ENCODE measurements at places on chromosomes 1 and 21.
A peak's percentile ranks its signal among the peaks of the same experiment; 100 is the strongest.

DNA sequence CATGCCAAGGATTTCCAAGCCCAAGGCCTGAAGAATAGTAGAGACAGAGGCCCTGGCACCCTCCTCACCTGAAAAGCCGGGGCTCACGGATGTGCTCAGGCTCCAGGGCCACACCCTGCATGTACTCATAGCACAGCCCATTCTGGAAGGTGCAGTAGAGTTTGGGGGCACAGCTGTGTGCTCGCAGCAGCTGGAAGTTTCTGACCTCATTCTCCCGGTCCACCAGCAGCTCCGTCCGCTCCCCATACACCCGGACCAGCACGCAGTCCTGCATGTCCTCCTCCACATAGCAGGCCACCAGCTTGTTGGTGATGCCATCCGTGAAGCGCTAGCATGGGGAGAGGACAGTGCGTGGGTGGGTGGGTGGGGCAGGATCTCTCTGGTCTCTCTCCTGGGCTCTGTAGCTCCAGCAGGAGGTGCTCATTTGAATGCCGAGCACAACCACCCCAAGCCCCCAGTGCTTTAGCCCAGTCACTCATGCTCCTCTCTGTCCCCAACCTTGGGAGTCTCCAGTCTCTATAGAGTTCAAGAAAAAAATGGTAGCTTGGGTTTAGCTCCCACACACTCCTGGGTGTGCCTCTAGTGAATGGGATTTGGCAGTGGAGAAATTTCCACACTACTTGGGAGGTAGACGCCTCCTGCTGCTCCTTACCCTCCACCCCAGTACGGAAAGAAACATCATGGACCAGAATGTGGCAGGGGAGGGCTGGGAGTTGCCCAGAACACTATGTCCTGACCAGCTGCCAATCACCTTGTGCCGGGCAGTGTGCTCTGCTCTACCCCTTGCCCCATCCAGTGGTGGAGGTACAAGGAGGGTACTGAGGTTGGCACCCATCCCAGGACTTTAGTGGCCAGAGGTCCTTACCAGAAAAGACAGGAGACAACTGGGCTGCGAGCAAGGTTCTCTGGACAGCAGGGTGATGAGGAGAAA, 1.9 kb downstream of the ETNK2 start:
- DNase-seq: no peak

DNA sequence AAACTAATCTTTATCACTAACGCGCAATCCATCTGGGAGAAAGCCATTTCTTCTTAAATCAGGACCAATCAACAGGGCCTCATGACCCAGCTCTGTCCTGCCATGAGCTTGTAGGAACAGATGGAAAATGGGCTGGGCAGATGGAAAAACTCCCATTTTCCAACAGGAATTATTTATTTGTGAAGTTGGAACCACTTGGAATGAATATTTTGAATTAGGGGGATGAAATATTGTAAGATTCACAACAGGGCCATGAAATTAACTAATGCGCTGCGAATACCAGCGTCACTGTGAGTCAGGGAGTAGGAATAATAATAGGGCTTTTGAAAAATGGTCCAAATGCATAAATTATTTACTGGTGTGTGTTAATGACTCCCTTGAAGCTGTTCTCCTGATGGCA, 53.1 kb upstream of the CYP2J2 start:
- no peak for DNase-seq

- DNase-seq: no peak
Observed at GRCh38 chr1:234697015-234697414, 87.0 kb upstream of the IRF2BP2 start.

- no peak for DNase-seq
Observed at GRCh38 chr1:13797397-13797796, 97.4 kb downstream of the PRDM2 start.

- peak; percentile 57 for DNase-seq
Observed at GRCh38 chr1:156295391-156295947, at the start of gene GLMP. Gene GLMP, minus strand, starts transcription at chr1:156295679. Its CDS starts 34 bp downstream, at chr1:156295645.

DNA sequence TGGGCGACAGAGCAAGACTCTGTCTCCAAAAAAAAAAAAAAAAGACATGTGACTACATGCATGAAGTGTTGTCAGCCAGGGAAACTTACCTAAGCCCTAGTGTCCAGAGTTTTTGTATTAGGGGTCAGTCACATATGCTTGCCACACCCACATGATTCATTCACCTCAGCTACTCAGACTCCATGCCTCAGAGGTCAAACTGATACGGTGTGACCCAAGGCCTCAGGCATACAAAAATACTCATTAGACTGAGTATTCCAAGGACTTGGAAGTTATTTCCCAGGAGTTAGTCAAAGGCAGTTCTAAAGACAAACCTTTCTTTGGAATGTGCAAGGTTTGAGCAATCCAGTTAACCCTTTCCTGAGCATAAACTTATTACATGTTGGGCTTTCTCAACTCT, 6.3 kb upstream of the TRIM33 start:
- DNase-seq: no peak

DNA sequence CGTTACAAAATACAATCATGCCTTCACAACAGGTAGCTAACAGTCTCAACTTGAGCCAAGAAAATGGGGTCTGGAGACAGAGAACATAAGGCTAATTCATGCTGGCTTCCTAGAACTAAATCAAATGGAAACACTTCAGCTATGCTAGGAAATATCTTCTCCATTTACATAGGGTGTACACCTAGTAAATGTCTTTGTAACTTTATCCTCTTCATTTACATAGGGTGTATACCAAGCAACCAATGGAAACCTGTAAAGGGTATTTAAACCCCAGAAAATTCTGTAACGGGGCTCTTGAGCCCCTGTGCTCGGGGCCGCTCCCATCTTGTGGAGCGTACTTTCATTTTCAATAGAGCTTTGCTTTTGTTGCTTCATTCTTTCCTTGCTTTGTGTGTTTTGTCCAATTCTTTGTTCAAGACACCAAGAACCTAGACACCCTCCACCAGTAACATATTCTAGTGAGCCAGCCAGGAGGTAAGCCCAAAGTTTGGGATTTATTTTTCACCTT, 19.5 kb upstream of the CYP4X1 start:
- DNase-seq: no peak

DNA sequence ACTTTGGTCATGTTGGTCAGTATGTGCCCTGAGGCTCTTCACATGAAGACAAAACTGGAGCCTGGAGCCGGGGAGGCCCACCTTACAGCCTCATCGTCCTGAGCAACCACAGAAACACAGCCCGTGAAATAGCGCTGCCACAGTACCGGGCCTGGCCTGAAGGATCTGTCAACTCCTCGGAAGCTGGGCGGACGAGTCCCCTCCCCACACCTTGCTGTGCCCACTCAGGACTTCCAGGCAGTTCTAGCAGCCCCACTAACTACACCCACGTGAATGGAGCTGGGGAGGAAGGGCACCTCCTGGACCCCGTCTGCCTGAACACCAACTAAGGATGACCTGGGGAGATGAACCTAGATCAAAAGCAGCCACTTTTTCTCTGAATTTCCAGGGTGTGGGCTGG, 24.7 kb downstream of the SDE2 start:
- no peak for DNase-seq

GRCh38 chr1:35470977-35471613, 86.1 kb downstream of the KIAA0319L start:
- DNase-seq: no peak

DNA sequence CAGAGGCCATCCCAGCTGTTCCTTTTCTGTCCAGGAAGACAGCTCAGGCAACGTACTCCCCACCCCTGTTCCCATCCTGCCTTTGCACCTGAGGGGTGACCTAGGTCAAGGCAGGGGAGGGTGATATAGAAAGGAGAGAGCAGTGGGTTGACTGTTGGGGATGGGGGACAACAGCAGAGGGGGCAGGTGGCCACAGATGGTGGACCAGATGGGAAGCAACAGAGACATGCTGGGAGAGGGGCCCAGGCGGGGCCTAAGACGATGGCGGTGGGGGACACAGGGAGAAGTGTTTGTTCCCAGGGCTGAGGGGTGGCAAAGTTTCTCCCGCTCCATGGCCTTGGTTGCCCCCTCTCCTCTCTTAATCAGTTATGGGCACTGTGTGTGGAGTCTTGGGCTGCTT, 6.3 kb downstream of the CELSR2 start:
- no peak for DNase-seq

GRCh38 chr1:188154761-188155160, 1326.0 kb downstream of the PLA2G4A start:
- no peak for DNase-seq

GRCh38 chr1:246788895-246789338, 64.7 kb downstream of the SCCPDH start:
- no peak for DNase-seq

GRCh38 chr1:63877021-63877767, 103.4 kb downstream of the ROR1 start:
- DNase-seq: no peak

Data from CD4-positive, alpha-beta T cell treated with Interleukin-2 at 100 ng/mL for 4 hours (primary cell).